Foreskin keratinocyte (primary cell): ENCODE measurements at places on chromosomes 6 and 20.

DNA sequence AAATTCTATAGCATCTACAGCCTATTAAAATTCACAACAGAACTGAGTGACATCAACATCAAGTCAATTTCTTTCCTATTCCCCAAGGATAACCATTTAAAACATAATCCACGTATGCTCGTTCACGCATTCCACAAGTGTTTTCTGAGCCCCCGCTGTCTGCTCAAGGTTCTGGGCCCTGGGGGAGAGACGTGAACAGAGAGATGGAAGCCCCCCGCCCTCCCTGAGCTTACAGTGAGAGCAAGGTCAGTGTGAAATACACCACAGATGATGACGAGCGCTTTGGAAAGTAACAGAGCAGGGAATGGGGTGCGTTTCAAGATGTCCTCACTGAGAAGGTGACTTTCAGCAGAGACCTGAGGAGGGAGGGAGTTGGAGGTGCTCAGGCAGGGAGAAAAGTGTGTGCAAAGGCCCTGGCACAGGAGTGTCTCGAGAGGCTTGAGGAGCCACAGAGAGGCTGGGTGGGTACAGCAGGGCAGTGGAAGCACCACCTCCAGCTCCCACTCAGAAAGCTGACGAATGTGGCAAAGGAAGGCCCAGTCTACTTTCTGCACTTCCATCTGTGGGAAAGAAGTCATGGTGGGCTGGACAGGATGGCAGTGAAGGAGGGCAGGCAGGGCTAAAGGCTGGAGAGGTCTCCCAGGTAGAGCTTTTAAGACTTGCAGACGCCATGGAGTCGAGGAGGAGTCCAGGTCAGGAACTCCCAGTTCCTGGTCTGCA is 88.3 kb downstream of the DLL1 start:
- DNase-seq, result no peak

DNA sequence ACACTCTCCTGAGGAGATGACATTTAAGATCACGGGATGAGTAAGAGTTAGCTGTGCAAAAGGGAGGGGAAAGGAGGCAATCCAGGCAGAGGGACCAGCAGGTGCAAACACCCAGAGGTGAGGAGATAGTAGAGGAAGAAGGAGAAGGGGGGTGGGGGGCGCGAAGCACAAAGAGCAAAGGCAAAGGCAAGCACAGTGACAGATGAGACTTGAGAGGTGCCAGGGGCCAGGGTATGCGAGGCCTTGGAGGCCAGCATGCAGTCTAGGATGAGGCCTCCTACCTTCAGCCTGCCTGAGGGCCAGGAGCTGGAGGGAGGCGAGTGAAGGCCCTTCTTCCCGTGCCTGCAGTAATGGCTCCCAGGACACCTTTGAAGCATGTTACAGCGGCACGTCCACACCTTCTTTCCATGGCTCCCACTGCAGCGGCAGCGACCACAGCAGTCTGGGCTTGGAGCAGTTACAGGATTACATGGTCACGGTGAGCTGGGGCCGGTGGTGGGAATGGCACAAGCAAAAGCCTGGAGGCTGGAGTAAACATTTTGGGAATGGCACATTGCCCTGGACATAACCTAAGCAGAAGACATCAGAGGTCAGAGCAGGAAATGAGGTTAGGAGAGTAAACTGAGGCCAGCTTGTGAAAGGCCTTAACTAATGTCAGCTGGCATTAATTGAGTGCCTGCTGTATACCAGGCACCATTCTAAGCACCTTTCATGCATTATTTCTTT is 18.6 kb downstream of the CCM2L start:
- no peak for DNase-seq

DNA sequence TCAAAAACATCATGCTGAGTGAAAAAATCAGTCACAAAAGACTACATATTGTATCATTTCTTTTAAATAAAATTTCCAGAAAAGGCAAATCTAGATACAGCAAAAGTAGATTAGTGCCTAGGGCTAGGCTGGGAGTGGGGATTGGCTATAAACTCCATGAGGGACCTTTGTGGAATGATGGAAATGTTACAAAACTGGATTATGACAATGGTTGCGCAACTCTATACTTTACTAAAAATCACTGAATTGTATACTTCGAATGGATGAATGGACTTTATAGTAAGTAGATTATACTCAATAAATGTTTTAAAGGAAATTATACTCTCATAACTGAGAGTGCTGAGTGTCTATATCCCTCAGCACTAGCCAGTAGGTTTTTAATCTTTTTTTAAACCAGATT is 4.3 kb downstream of the HMGN3 start:
- DNase-seq, result peak; percentile 8

DNA sequence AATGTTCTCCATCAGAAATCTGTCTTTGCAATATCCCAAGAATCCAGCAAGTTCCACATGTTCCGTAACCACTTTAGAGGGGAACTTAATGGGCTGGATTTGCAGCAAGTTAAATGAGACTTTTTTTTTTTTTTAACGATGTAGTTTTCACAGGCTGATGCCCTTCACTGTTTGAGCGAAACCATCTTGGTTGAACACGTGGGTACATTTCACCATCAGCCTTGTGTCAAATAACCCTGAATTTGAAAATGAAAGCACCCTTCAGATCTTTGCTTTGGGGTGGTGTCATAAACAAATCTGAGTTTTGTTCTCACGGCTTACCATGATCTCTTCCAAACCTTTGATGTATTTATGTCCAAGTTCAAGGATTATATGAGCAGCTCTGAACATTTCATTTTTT is 73.7 kb upstream of the EXOC2 start:
- DNase-seq, result no peak

GRCh38 chr6:5764401-5764955 is 242.2 kb downstream of the NRN1 start:
- DNase-seq, result no peak

- no peak for DNase-seq
Measured at GRCh38 chr6:105994118-105994590, 92.0 kb upstream of the PRDM1 start.

DNA sequence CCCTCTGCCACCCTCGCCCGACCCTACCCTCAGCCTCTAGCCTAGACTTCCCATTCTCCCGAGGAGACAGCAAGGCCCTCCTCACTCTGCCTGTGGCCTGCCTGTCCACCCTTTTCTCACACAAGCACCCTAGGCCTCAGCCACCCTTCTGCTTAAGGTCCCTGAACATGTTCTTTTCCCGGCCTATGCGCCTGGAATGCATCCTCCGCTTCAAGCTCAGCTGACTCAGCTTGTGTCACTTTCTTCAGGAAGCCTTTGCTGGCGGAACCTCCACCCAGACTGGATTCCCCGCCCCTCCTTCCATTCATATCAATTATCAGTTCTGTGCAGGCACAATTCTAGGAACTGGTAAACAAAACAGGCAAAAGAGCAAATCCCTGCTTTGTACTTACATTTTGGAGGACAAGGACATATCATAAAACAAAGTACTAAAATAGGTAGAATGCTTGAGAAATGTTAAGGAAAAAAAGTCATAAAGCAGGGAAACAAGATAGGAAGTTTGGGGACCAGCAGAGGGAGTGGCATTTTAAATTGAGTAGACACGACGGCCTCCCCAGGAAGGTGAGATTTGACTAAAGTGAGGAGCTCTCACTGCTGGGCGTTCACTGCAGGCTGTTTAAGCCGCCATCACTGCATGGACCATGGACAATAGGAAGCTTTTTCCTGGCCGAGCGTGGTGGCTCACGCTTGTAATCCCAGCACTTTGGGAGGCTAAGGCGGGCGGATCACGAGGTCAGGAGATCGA is 17.9 kb upstream of the SNHG17 start:
- DNase-seq, result peak; percentile 60

GRCh38 chr6:93105017-93105416 is 314.3 kb downstream of the EPHA7 start:
- no peak for DNase-seq

- DNase-seq, result no peak
Measured at GRCh38 chr6:33737267-33738026, 9.3 kb downstream of the IP6K3 start.

- DNase-seq, result no peak
Measured at GRCh38 chr6:394641-395289, 3.2 kb downstream of the IRF4 start.

- no peak for DNase-seq
Measured at GRCh38 chr6:53189554-53189953, 40.9 kb upstream of the GCM1 start.

DNA sequence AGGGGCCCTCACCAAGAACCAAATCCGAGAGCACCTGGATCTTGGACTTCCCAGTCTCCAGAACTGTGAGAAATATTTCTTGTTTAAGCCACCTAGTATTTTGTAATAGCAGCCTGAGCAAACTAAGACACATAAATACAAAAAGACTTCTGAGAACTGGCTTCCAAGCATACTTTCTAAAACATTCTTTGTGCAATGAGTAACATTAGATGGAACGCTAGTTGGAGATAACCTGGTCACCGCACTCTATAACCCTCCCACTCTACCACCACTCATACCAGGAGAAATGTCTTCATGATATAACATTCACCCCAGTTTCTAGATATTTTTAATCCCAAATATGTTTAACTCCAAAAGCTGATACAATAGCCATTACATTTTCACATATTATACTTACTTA is 169.5 kb upstream of the THEMIS start:
- no peak for DNase-seq

DNA sequence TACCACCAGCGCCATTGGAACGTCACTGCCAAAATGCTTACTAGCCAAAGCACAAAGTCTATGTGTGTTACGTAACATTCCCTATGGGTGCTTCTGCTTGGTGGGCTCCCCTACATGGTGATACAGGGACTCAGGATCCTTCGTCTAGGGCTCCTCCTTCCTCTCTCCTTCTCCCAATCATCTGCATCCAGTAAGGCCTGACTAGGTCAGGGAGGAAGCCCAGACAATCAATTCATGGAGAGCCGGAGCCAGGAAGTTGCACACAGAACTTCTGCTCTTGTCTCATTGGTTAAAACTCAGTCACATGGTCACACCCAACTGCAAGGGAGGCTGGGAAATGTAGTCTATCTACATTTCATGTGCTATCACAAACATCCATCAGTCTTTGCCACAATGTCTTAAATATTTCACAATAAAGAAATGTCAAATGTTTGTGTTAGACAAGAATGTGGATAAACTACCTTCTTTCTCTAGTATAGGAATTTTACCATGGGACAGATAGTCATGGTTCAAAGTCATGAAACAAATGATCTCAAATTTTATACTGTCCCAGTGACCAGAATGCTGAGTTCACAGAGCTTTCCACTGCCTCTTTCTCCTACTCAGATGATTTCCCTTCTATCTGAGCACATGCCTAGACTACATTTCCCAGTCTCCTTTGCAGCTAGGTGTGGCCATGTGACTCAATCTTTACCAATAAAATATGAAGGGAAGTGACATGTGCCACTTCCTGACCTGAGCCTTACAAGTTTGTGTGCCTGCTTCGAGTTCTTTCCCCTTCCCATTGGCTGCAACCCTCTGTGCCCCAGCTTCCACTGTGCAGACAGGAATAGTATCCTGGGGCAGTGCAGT is 9.3 kb upstream of the KCNK15 start:
- peak; percentile 53 for DNase-seq

- no peak for DNase-seq
Measured at GRCh38 chr20:51799401-51799860, 2.9 kb downstream of the SALL4 start.

- DNase-seq, result peak; percentile 57
Measured at GRCh38 chr6:139373928-139374356, 506 bp downstream of the CITED2 start.

GRCh38 chr6:87059943-87060342 is 35.0 kb downstream of the CGA start:
- DNase-seq, result no peak

DNA sequence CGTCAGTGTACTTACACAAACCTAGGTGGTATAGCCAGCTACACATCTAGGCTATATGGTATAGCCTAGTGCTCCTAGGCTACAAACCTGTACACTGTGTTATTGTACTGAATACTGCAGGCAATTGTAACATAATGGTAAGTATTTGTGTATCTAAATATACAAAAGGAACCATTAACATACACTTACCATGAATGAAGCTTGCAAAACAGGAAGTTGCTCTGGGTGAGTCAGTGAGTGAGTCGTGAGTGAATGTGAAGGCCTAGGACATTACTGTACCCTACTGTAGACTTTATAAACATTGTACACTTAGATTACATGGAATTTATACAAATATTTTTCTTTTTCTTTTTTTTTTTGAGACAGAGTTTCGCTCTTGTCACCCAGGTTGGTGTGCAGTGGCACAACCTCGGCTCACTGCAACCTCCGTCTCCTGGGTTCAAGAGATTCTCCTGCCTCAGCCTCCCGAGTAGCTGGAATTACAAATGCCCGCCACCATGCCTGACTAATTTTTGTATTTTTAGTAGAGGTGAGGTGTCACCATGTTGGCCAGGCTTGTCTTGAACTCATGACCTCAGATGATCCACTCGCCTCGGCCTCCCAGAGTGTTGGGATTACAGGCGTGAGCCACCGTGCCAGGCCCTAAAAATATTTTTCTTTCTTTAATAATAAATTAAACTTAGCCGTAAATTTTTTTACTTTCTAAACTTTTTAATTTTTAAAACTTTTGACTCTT is 15.4 kb upstream of the KIAA1755 start:
- DNase-seq, result peak; percentile 59

DNA sequence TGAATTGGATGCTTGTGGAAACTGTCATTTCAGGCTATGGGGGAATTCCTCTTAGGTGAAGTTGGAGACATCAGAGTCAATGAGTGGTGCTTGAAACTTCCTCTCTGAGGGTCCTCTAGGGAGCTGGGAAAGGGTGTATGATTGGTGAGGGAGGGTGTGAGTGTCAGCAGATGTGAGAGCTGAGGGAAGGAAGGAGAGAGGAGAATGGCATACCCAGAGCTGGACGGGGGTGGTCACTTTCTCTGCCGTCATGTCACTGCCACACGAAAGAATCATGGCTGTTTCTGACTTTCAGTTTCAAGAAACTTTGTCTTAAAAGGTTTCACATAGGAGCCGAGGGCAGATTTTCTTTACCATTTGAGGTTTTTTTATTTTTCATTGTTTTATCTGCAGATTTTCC is 50.3 kb downstream of the DEK start:
- no peak for DNase-seq

GRCh38 chr6:112439432-112439831 is 92.3 kb downstream of the RFPL4B start:
- no peak for DNase-seq

- DNase-seq, result no peak
Measured at GRCh38 chr6:57209030-57209429, 13.1 kb downstream of the RAB23 start.

GRCh38 chr6:44309092-44309491 is 4.1 kb downstream of the AARS2 start:
- DNase-seq, result peak; percentile 83

DNA sequence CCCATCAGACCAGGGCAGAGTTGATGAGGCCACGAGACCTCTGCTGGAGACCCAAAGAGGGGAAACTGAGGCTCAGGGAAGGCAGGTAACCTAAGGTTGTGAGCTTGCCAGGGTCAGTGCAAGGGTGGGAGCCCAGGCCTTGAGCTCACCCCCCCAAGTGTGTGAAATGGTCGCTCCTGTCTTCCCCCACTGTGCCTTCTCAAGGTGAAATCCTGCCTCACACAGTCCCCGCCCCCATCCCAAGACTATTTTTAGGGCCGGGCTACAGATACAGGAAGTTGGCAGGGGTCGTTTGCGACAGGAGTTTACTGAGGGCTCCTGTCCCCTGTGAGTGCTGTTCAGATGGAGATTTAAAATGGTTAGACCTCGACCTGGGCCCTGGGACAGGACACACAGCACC is 18.7 kb upstream of the GATA5 start:
- no peak for DNase-seq
